ENCODE measurements at places on chromosomes 6 and 20.

GRCh38 chr20:14882846-14883245, 545.4 kb upstream of the FLRT3 start:
- no peak for DNase-seq

DNA sequence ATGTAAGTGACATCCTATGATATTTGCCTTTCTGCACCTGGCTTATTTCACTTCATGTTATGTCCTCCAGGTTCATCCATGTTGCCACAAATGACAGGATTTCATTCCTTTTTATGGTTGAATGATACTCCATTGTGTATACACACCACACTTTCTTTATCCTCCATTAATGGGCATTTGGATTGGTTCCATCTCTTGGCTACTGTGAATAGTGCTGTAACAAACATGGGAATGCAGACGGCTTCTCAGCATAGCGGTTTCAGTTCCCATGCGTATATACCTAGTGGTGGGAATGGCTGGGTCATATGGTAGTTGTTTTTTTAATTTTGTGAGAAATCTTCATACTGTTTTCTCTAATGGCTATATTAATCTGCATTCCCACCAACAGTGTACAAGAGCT, 14.8 kb downstream of the MTHFD1L start:
- DNase-seq: no peak

GRCh38 chr6:43123461-43124314, 47.4 kb upstream of the SRF start:
- no peak for DNase-seq

GRCh38 chr6:31037682-31038081, 27.4 kb downstream of the MUC22 start:
- no peak for DNase-seq

DNA sequence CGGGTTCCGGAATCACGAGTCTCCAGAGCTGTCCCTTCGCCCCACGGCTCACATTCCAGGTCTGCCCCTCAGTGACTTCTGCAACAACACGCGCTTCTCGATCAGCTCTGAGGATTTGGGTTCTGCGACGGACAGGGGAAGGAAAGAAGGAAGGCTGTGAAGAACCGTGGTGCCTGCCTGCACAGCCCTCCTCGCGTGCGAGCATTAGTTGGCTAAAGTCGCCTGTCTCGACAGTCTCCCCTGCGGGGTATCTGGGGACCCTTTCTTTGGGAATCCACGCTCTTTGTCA, 23.1 kb downstream of the VPS52 start:
- peak; percentile 29 for DNase-seq

DNA sequence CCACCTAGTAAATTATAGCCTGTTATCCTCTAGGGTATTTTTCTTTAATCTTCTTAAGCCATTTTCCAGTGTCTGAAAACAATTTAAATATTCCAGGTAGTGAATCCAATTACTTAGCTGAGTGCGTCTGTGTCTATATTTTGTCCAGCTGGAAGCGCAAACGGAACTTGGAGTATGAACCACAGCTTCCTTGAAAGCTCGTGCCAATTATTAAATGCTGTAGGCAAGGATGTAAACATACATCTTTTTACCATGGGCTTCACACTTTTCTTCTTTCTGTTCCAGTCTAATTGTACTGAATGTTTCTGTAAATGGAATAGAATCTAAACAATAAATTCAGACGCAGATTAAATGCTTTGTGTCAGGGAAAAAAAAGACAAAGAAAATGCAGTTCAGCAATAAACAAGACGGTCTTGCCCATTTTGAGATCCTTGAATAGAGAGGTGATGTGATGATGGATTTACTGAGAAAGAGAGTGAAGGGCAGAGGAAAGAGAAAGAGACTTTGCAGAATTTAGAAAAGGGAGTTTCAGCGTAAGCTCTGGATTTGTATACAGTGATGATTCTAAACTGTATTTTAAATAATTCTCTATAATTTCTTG, 1.9 kb downstream of the PLCB1 start:
- no peak for DNase-seq

GRCh38 chr6:37851997-37852524, 32.5 kb downstream of the ZFAND3 start:
- no peak for DNase-seq

DNA sequence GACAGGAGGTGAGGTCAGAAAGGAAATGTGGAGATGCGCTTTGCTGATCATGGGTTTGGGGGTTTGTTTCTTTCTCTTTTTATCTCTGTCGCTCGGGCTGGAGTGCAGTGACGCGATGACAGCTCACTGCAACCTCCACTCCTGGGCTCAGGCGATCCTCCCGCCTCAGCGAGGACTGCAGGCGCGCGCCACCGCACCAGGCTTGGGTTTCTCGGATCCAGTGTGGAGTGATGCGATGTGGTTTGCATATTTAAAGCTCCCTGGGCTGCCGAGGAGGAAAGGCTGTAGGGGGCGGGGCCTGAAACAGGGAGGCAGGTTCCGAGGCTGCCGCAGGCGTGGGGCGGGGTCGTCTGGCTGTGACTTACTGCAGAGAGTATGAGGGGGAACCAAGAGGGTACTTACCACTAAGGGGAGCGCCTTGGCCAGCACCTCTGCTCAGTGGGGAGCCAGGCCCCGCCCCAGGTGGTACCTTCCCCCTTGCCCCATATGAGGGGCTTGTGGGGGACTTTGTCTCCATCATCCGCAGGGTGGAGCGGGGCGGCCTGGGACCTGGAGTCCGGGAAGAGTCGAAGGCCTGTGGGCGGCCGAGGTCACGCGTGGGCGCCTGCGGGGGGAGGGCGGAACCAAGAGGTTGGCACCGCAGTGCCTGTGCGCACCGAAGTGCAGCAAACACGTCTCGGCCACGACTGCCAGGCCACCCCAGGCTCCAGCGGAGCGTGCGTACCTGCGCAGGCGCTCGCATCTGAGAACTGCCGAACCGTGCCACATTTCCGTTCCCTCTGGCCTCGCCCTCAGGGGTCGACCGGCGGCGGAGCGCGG, 12.7 kb upstream of the BAK1 start:
- DNase-seq: peak; percentile 39

DNA sequence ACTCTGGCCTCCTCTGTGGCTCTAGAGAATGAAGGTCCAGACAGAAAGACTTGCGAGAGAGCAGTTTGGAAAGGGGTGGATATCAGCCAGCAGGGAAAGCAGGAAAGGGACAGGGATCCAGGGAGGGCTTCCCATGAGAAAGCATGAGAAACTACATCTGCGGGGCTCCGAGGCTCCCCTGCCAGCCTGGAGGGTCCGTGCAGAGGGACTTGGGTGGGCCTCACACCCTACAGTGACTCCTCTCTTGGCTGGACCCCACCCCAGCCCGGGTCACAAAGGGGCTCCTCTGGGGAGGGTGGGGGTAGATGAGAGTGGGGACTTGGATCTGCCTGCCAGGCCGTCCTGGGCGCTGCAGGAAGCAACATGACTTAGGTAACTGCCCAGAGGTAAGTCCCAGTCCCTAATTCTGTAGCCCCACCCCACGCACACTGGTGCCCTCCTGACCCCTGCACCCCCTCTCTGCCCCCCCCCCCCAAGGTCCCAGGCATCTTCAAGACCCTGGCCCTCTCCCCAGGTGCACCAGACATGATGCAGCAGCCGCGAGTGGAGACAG, at the start of gene TMEM239:
Gene TMEM239, plus strand, starts transcription at position 335 of the 553 bp plus-strand sequence. Its CDS starts 191 bp downstream, at position 526.
- no peak for DNase-seq

- DNase-seq: peak; percentile 22
Measured at GRCh38 chr20:31833130-31833930, 12.1 kb downstream of the FOXS1 start.

DNA sequence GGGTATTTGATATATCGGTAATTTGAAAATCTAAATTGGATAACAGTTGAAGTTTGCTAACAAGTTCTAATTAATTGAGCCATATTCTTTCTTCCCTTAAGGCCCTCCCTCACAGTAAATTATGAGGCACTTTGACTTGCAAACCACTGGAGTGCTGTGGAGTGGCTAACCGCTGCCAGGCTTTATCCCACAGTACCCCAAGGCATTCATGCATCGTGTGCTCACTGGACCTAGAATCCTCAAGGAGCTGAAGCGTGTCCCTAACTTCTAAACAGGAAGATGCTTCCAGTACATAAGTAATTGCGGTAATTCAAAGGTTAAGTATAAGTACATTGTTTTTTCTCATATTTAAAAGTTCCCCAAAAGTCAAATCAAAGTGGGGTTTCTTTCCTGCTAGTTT, 499.9 kb downstream of the TFAP2A start:
- no peak for DNase-seq

DNA sequence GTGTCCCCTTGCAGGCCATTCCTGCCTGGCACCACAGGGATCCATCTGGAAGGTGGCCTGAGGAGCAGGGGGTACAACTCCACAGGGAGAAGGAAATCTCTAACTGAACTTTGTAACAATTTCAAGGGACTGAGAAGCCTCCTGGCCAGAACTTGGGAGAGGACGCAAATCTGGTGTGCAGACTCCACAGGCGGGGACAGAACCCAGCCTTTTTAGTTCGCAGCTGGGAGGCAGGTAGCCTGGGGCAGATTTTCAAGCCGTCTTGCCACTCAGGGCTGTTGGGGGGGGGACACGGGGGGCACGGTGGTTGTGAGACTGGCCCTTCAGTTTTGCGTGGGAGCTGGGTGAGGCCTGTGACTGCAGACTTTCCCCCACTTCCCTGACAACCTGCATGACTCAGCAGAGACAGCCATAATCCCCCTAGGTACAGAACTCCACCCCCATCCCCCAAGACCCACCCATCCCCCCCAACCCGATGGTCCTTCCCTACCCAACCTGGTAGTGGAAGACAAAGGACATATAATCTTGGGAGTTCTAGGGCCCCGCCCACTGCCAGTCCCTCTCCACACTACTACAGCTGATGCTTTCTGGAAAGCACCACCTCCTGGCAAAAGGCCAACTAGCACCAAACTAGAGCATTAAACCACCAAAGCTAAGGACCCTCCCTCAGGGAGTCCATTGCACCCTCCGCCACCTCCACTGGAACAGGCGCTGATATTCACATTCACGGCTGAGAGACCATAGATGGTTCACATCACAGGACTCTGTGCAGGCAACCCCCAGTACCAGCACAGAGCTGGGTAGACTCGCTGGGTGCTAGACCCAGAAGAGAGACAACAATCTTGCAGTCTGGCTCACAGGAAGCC, 3.0 kb upstream of the HUS1B start:
- DNase-seq: no peak

DNA sequence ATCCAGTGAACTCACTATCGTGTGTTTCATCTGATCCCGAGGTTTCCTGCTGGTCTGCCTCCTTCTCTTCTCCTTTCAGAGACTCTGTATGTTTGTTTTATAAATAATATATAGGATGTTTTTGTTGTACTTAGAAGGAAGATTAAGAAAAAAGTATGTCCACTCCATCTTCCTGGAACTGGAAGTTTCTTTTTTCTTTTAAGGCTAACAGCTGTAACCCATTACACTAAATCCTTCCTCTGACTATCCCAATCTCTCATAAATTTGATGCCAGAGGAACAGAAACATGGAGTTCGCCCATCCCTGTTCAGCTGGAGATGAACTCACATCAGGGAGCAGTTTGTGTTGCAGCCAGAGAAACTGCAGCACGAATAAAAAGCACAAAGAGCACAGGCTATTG, 20.7 kb downstream of the RIPK1 start:
- no peak for DNase-seq

GRCh38 chr6:36954262-36954931, at the start of gene PI16:
Gene PI16, plus strand, starts transcription at chr6:36954738. Its CDS starts 23 bp downstream, at chr6:36954761.
- no peak for DNase-seq

GRCh38 chr20:62970307-62971210, 18.1 kb downstream of the SLC17A9 start:
- no peak for DNase-seq

- no peak for DNase-seq
Measured at GRCh38 chr6:66184091-66184490, 477.1 kb upstream of the EYS start.

DNA sequence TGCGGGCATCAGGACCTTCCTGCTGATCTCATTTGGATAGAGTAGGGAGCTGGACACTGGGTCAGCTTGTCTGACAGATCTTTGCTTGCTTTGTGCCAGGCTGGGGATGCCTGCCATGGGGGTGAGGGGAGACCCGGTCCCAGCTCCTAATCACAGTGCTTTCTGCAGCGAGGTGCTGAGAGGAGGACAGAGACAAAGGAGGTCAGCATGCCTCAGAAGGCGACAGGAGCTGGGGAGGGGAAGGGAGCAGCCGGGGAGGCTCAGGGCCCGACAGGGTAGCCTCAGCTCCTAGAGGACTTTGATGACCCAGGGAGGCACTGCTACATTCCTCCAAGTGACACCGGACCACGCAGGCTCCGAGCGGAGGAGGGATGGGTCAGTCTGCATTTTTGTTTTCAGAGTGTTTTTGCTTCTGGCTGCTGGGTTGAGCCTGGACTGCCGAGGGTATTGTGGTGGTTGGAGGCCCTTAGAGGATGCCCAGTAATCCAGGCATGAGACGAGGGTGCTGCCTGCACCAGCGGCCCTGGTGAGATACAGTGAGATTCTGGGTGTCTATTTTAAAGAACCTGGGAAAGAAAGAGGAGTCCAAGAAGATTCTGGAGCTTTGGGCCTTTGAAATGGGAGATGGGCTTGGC, 7.8 kb downstream of the RBM38 start:
- DNase-seq: no peak

GRCh38 chr6:79697430-79697829, 66.3 kb downstream of the SH3BGRL2 start:
- no peak for DNase-seq

DNA sequence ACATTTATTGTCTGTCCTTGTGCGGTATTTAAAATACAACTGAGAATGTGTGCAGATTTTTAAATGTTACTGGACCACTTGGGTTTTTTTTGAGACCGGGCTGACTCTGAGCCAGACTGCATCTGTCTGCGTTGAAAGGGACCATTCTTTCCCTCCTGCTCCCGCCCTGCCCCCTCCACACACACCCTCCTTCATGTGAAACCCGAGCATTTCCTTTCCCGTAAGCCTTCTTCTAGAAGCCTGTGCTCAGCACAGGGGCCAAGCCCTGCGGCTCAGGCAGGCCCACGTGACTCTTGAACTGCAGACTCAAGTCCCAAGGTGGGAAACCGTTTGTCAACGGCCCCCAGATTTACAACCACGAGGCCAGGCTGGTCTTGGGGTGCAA, 82.7 kb upstream of the FOXC1 start:
- DNase-seq: no peak

DNA sequence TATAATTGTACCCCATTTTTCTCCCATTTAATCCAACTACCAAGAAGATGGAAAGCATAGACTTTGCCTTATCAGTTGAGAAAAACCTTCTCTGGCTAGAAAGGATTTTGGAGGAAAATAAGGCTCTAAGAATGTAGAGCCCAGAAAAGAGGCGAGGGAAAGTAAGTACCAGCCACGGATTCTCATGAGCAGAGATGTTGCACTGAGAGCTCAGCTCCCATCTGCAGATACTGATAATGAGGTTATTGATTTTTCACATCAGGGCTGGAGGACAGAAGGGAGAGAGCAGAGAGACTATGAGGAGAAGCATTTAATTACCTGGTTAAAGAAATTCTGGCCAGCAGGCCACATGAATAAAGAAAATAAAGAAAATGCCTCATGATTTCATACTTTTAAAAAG, 104.4 kb upstream of the FAM184A start:
- DNase-seq: no peak

GRCh38 chr6:64335195-64335594, 699.6 kb downstream of the PHF3 start:
- DNase-seq: no peak

- no peak for DNase-seq
Measured at GRCh38 chr20:50305636-50306477, 115.2 kb downstream of the CEBPB start.

GRCh38 chr6:166277892-166278578, 30.2 kb downstream of the PRR18 start:
- DNase-seq: no peak

GRCh38 chr20:43178080-43178479, 11.6 kb downstream of the PTPRT start:
- DNase-seq: no peak

GRCh38 chr6:97689078-97689754, 406.2 kb upstream of the MMS22L start:
- no peak for DNase-seq

- no peak for DNase-seq
Measured at GRCh38 chr6:144741659-144742058, 456.5 kb downstream of the UTRN start.

Measured in effector memory CD4-positive, alpha-beta T cell (primary cell).